ENCODE measurements at places on chromosomes 12 and 14. TPM values are rescaled to one million over a fixed set of nuclear protein-coding genes. Genes with fewer than 3 reads are reported as not detected.

The SYT1 gene
- 0.85 TPM for total RNA-seq

The TSPAN11 gene
- total RNA-seq, result 0.36 TPM

The TC2N gene
- total RNA-seq, result 0.97 TPM

The DNAH10 gene
- 0.81 TPM for total RNA-seq

The CAPZA3 gene
- not detected for total RNA-seq

The KRT72 gene
- total RNA-seq, result not detected

The OR4M1 gene
- not detected for total RNA-seq

The SDR9C7 gene
- total RNA-seq, result not detected

The LRIG3 gene
- total RNA-seq, result 139 TPM

The TMEM30B gene
- 0.49 TPM for total RNA-seq

The TAS2R46 gene
- 6.8 TPM for total RNA-seq

The PROX2 gene
- total RNA-seq, result 0.12 TPM

The SERPINA9 gene
- not detected for total RNA-seq

The DDX47 gene
- total RNA-seq, result 59.3 TPM

The BMAL2 gene
- 10.3 TPM for total RNA-seq

The AMN gene
- total RNA-seq, result 0.16 TPM

The MGP gene
- not detected for total RNA-seq

The RAP1B gene
- total RNA-seq, result 237 TPM

The CCDC196 gene
- total RNA-seq, result not detected

The SERPINA1 gene
- total RNA-seq, result not detected

The ASIC1 gene
- 1.6 TPM for total RNA-seq

The IFI27L1 gene
- 9.7 TPM for total RNA-seq

The PTPN6 gene
- 0.61 TPM for total RNA-seq

The ZBTB42 gene
- 5.7 TPM for total RNA-seq

The TAS2R42 gene
- not detected for total RNA-seq

The LIN7A gene
- 6.1 TPM for total RNA-seq

The DNAI7 gene
- not detected for total RNA-seq

The GPR135 gene
- total RNA-seq, result 4.7 TPM

Measured in hair follicle dermal papilla cell (primary cell).